NCI-H1048 (cell line): ENCODE measurements at places on chromosomes 4 and X.

- DNase-seq, result no peak
Observed at GRCh38 chr4:34176609-34177008, 2067.7 kb downstream of the ARAP2 start.

DNA sequence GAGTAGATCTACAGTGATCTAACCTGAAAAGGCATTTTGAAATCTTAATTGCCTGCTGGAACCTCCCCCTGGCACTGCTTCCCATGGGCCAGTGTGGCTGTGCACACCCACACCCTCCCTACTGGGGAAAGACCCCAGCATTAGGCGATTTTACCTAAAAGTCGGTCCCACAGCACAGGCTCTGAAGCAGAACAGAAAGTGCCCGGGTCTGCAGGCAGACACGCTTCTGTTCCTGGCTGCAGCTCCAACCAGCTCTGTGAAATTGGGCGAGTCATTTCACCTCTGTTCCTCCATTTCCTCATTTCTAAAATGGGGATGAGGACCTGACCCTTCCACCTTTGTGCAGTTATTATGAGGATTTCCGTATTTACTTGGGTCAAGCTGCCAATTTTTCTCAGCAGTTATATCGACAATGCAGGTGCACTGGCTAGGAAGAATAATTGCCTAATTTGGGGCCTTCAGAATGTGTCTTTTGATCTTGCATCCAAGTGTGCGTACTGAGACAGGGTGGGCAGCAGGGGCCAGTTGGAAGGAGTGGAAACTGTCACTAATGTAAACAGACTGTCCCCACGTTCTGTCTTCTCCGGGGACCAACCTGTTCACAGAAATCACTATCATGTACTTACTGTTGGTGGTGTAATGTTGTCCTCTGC is 7.1 kb downstream of the KLF3 start:
- no peak for DNase-seq

DNA sequence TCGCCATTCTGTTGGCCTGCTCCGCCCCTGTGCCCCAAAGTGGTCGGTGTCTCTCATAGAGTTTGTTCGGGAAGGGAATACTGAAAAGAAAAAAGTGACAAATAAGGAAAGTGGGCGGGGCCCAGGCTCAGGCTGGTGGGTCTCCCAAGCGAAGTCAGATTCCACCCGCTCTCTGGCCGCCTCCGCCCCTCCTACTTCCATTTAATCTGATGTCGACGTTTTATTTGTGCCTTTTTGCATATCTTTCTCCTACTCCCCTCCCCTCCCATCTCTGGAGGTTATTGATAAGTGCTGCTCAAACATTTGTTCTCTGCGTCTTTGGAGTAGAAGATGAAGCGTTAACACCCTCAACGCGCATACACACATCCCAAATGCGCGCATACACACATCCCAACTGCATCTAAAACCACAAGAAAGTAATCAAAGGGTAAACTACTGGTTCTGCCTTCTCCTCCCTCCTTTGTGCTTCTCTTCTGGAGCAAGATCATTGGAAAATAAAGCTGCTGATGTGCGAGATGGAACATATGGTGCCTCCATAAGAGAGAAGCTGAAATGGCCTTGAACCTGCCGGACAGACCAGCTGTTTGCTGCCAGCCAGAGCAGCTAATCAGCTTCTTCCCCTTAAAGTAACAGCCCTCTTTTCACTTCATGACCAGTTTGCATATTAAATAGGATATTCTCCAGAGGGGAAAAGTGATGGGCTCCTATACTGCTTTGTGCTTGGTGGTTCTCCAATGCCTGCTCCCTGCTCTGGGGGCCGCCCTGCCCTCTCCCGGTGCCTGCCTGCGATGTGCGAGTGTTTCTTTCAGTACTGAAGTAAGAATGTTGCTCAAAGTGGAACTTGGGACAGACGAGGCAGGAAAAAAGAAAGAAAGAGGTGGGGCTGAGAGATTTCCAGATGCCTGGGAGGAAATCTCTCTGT is 3.1 kb downstream of the MAMLD1 start:
- peak; percentile 40 for DNase-seq

GRCh38 chr4:3766036-3766784 is at the start of gene ADRA2C:
Gene ADRA2C, plus strand, starts transcription at chr4:3766385. Its CDS starts 222 bp downstream, at chr4:3766607.
- no peak for DNase-seq

DNA sequence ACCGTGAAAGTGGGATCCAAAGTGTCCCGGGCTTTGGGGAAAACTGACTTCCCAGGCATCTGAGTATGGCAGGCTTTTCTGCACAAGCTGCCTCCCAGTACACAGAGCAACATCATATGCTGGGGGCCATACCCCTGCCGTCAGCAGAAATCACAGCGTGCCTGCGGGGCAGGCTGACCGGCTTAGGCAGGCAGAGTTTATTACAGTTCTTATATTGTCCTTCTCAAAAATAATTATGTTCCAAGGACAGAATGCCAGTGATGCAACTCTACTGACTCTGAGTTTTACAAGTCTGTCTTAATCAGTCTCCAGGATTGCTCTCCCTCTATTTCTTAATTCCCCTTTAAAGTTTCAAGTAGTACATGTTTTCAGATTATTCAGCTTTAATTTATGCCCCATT is 37.0 kb downstream of the IL21 start:
- DNase-seq, result no peak

DNA sequence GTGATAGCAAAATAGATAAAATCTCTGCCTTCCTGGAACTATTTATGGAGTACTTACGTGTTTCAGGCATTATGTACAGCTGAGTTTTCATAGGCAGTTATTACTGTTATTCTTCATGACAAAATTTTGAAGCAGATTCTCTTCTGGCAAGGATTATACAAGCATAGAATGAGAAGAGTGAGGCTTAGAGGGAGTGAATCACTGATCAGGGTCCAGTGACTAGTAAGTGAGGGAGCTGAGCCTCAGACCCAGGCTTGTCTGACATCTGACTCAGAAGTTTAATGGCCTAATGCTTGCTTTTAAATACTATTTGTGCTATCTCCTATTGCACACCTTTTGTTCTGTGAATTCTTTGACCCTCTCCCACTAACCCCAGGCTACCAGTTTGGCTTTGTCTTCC is 110.6 kb downstream of the DTHD1 start:
- no peak for DNase-seq

GRCh38 chr4:52709155-52709554 is 42.1 kb downstream of the ERVMER34-1 start:
- DNase-seq, result no peak

- DNase-seq, result no peak
Observed at GRCh38 chrX:41164449-41164848, 79.2 kb downstream of the USP9X start.

GRCh38 chr4:15457406-15458201 is 12.1 kb upstream of the CC2D2A start:
- no peak for DNase-seq

GRCh38 chrX:23907111-23907497 is 634 bp downstream of the APOO start:
- no peak for DNase-seq

GRCh38 chr4:26806331-26806730 is 54.3 kb upstream of the STIM2 start:
- no peak for DNase-seq

- no peak for DNase-seq
Observed at GRCh38 chr4:185772391-185773093, 39.5 kb downstream of the SORBS2 start.

GRCh38 chr4:138761638-138762220 is 253.9 kb upstream of the NOCT start:
- no peak for DNase-seq

DNA sequence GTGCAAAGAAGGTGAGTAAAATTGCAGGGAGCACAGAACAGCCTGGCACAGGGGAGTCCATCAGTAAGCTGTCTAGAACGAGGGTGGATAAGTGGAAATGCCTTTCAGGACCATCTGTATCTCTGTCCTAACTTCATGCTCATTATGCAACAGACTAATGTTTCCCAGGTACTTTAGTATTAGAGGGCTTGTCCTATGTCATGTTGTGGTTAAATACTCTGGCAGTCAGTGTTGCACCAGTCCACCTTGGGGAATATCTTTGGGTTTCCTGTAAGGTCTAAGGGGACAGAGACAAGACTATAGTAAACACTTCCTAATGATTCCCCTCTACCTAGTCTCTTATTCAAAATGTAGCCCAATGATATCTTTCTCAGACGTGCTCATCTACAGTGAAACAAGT is 21.3 kb downstream of the NOCT start:
- DNase-seq, result no peak

GRCh38 chrX:120499301-120500072 is 30.4 kb upstream of the LAMP2 start:
- DNase-seq, result no peak
